ENCODE measurements at places on chromosomes 3 and 15.

DNA sequence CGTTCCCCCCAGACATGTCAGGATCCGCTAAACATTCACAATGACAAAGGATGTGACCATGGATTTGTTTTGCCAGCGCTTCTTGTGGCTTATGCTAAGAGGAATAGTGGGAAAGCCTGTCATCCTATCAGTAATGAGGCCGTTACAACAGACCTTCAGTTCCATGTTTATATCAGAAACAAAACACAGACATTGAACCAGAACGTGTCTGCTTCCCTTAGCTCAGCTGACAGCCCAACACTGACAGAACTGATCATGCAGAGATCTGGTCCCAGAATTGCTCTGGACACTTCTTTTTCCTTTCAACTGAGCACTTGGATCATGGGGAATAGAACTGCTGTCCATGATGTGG, 58.3 kb upstream of the MYZAP start:
- DNase-seq, result no peak

DNA sequence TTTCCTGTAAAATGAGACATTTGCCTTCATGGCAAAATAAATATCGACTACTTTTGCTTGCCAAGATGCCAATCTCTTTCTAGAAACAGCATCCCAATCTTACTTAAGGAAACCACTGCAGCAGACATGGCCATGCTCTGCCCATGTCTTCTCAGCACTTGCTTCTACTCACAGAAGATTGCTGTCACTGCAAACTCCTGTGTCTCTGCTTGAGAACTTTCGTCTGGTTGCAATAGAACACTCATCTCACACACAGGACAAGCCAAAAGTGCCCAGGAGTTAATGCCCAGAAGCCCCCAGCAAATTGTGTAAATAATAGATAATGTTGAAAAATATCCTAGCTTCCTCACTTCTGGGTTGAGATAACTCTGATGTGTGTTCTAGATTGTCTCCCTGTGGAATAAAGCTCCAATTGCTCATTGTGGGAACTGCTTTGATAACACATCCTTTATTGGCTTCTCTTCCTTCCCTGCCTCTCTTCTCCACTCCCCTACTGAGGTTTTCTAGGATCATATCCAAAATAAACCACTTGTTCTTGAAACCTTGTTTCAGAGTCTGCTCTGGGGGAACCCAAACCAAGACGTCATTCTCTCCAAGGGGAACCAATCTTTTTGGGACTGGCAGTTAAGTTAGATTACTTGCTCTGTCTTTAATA, 156.3 kb upstream of the STRIT1 start:
- DNase-seq, result no peak

DNA sequence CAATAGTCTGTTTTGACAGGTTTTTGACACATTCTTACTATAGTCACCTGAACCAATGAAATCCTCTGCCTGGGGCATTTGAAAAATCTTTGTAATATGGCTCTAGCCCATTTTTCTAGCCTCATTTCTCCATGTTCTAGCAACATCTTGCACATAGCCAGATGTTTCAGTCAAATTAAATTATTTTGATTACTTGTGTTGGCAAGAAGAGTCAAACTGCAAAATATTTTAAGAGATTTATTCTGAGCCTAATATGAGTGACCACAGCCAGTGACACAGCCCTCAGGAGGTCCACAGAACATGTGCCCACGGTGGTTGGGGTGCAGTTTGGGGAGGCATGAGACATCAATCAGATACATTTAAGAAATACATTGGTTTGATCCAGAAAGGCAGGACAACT, 6.9 kb downstream of the IFT122 start:
- DNase-seq, result no peak

DNA sequence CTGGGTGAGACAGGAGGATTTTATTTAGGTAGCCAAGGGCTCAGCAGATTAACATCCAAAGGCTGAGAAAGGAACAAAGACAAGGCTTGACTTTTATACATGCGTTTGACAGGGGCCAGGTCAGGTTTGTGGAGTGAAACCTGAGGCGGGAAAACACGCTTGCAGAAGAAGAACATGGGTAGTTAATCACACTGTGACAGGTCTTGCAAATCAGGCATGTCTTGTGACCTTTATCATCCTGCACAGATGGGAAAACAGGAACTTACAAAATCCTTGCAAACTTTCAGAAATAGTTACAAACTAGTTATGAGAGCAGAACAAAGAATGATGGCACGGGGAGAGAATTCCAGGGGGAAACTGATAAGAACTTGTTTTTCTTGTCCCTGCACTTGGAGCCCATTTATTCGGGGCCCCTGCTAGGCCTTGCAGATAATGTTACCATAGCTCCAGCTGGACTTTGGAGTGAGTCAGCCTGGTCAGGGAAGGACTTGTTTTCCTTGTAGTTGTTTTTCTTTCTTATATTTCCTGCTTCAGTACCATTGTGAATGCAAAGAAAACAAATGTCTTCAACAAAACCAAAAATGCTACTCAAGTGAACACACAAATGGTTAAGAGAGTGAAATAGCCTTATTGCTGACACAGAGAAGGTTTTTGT, 965.9 kb upstream of the ROBO1 start:
- DNase-seq, result no peak

DNA sequence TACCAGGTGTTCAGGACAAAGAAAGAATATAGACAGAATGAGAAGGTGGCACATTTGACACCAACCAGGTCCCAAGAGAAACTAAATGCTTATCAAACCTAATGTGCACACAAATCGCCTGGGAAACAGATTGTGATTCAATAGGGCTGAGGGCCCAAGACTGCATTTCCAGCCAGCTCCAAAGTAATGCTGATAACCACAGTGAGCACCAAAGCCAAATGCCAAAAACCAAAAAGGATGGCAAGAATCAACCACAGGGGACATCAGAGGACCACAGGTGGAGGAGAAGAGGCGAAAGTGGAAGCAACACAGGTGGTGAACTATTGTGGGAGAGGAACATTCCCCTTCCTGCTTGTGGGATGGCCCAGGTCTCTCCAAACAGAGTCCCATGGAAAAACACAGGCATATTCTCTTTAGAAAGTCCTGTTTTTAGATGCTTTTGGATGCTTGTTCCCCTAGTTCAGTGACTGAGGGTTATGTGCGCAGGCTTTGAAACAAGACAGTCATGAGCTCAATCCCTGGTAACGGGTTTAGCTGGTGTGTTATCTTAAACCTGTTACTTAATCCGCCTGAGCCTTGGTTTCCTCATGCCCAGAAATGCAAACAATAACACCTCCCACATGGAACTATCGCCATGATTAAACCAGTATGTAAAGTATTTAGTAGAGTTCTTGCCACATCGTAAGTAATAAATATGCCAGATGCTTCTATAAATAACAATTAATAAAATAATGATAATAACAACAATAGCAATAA, 241.7 kb downstream of the ATP8B4 start:
- DNase-seq, result no peak

- DNase-seq, result no peak
These were observed 29.5 kb downstream of the MKRN2 start for GRCh38 chr3:12586403-12586802.

Data from activated CD8-positive, alpha-beta T cell treated with anti-CD3 and anti-CD28 coated beads, Interleukin-2, amount 10 ng/mL, durations not matched to agents 7 days and 5 days (primary cell).